ENCODE measurements at places on chromosomes 4 and X.

DNA sequence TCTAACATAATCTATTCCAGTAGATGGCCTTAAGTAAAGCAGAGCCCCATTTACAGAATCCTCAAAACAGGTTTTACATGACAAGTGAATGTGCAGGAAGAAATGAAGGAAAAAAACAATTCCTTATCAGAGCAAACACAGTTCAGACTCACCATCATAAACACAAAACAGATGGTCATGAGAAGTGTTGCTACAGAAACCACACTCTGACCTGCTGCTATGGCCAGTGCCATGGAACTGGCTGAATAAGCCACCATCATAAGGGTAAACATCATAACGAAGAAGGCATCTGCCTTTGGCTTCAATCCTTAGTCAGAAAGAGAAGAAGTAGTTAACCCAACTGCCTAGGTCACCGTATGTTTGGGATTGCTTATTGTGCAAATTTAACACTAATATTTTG is 61.1 kb downstream of the ABCG2 start:
- no peak for DNase-seq

GRCh38 chr4:54568184-54568583 is 89.6 kb upstream of the KIT start:
- DNase-seq: no peak

- DNase-seq: no peak
These were observed 42.5 kb downstream of the DHRSX start for GRCh38 chrX:2458309-2458708.

DNA sequence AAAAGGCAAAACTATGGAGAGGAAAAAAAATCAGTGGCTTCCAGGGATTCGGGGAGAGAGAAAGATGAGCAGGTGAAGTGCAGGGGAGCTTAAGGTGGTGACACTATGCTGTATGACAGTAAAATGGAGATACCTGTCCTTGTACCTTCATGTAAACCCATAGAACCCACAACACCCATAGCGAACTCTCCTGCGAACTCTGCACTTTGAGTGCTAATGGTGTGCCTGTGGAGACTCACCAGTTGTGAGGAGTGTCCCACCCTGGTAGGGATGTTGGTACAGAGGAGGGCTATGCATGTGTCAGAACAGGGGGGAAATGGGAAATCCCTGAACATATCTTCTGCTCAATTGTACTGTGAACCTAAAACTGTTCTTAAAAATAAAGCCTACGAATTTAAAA is 42.8 kb downstream of the HMX1 start:
- DNase-seq: no peak

GRCh38 chr4:111934314-111934713 is 210.9 kb upstream of the FAM241A start:
- DNase-seq: no peak

GRCh38 chrX:68897118-68897945 is 68.5 kb downstream of the EFNB1 start:
- DNase-seq: no peak

DNA sequence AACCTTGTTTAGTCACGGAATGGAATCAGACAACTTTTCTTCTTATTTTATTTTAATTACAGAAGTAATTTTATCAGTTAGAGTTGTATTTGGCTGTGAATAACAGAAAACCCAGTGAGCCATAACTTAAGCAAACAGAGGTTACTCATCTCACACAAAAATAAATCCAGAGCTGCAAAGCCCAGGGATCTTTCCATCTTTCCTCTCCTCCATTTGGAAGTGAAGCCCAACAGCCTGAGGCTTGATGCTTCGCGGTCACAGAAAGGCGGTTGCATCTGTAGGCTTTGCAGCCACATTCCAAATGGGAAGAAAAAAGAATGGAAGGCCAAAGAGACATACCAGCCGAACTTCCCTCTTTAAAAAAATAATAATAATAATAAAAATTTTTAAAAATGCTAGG is 22.6 kb downstream of the CHRNA9 start:
- DNase-seq: no peak

DNA sequence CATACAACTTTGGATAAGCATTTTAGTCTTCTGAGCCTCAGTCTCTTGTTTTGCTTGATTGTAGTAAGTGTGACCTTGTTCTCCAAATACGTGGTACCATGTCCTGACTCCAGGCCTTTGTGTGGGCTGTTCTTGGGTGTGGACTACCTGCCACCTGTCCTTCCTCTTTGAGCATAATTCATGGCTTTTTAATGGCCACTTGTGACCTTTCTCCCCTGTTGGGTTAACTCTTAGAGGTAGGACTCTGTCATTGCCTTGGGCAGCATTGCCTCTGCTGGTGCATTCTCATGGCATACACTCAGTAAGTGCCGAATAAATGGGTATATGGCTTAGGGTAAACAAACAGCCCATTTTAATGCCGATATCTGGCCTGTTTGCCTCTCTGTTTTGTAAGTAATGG is 3.0 kb downstream of the NSD2 start:
- DNase-seq: no peak

- DNase-seq: no peak
These were observed 716.6 kb downstream of the KLHL13 start for GRCh38 chrX:117400005-117400404.

DNA sequence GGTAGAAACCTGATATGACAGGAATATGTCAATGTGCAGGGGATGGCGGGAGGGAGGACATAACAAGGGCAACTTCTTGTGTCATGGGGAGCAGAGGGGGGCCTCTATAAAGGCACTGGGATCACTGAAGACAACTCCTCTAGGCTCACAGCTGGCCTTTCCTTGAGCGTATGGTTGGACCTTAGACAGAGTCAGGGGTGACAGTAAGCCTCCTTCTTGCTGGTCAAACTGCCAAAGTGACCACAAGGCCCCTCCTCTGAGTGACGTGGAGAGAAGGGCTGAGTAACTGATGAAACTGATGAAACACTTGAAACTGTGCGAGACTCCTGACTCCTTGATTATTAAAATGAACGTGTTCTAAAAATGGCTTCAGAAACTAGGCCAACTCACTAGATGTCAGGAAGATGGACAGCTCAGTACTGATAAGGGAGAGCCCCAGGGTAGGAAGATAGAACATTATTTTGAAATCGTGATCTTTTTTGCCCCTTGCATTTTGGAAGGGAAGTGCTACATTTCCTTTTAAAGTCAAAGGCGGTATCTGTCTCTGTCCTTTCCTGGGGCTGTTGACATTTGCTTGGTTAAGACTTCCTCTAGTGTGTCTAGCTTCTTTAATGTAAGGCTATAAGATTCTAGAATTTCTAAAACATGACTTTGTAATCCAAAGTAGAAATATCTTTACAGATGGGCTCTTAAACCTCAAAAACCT is 1.6 kb downstream of the RAB33A start:
- peak; percentile 79 for DNase-seq

- DNase-seq: no peak
These were observed 26.0 kb upstream of the MGST2 start for GRCh38 chr4:139639654-139640053.
